Right ventricle myocardium superior (tissue), 1 donor: ENCODE measurements at places on chromosomes 7 and 10. TPM values are rescaled to one million over a fixed set of nuclear protein-coding genes. Genes with fewer than 3 reads are reported as not detected.

- DNase-seq: peak; percentile 90
Observed at GRCh38 chr10:71964098-71964742, at the start of gene CHST3. Gene CHST3, plus strand, starts transcription at chr10:71964395. Its CDS starts 41,448 bp downstream, at chr10:72005843.

DNA sequence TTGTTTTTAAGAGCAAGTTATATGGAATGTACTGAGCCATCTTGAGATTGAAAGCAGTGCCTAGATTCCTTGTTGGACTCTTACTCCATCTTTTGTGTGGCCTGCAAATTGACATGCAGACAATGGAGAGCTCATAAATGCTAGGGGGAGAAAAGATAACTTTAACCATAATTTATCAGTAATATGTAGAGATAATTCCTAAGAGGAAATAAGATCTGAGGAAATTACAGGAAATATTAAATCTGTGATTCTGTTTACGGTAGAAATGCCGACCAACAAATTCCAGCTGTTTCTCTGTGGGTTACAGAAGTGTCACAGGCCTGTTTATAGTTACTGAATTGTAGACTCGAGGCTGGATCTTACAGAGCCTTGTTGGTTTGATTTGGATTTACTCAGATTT, 348.0 kb downstream of the SUGCT start:
- no peak for DNase-seq

DNA sequence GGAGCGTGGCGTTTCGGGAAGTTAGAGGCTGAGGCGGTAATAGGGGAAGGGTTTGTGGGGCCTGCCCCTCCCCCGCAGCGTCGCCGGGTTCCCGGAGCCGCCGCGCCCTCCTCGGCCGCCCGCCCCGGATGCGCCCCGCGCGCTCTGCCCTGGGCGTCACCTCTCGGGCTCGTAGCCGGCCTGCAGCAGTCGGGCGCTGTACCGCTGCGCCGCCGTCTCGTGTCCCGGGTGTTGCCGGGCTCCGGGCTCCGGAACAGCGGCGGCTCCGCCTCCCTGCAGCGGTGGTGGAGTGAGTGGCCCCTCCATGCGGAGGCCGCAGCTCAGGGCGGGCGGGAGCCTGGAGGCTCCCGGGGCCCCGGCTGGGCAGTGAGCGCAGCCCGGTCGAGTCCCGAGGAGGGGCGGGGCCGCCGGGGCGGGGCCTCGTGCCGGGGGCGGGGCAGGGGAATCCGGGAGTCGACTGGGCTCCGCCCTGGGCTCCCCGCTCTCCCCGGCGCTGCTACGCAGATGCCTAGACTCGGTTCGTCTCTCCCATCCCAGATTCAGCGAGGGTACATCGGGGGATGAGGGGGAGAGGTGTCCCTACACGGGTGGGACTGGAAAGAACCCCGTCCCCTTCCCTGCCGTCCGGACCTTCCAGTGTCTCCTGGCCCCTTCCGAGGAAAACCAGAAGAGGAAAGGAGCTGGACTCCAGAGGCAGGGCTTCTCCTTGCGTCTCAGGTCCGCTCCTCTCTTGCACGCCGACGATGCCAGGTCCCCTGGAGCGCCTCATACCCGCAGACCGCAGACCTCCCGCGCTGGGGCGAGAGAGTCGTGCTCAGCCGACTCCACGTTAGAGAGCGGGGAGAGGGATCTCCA, at the start of gene IMPDH1:
IMPDH1 (minus strand) TSS at position 387 of the 855 bp plus-strand sequence; CDS start at position 306, 81 bp downstream.
- peak; percentile 94 for DNase-seq

DNA sequence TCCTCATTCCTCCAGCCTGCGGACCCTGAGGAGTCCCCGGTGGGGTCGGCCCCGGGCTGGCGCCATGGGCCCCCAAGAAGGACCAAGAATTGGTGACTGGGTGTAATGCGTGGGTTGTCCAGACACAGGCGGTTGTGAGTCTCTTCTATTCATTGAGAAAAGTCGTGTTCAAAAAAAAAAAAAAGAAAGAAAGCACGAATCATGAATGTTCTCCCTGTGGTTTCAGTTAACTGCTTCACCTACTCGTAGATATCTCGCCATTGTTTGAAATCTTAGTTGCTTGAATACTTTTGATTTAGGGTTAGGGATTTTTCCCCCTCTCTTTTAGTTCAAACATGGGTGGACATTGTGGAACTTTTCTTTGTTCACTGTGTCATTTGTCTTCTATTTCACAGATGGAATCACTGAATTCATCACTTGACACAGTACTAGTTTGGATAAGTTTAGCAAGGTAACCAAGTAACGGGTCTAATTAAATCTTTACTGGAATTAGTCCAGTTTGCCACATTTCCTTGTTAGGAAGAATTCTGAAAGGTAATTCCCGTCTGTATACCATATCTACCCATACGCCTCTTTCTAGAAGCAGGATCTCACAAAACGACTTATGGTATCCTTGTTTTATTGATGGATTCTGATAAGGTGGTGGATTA, 775 bp downstream of the STARD3NL start:
- DNase-seq: no peak

- no peak for DNase-seq
Observed at GRCh38 chr10:116850058-116850611, 836 bp downstream of the ENO4 start.

DNA sequence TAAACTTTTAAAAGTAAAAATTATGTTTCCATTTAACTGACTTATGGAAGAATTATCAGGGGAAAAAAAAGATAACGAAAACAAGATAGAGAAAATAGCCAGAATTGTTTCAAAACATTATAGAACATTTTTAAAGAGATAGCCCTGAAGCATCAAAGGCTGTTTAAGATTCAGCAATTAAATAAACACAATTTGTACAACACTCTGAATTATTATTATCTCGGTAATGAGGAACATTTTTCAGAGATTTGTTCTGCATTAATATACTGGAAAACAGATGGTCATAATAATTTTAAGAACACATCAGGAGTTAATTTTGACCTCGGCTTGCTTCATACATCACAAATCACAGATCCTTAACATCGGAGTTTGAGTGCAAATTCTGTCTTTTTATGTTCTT, 643.8 kb downstream of the SORCS1 start:
- no peak for DNase-seq

The WDR86 gene
- 0.48 TPM for total RNA-seq

- no peak for DNase-seq
Observed at GRCh38 chr10:109915566-109915965, 7.7 kb downstream of the XPNPEP1 start.

GRCh38 chr7:5065107-5065407, 19.4 kb downstream of the RBAK start:
- no peak for DNase-seq

- no peak for DNase-seq
Observed at GRCh38 chr10:88379575-88379974, 203.5 kb downstream of the RNLS start.

DNA sequence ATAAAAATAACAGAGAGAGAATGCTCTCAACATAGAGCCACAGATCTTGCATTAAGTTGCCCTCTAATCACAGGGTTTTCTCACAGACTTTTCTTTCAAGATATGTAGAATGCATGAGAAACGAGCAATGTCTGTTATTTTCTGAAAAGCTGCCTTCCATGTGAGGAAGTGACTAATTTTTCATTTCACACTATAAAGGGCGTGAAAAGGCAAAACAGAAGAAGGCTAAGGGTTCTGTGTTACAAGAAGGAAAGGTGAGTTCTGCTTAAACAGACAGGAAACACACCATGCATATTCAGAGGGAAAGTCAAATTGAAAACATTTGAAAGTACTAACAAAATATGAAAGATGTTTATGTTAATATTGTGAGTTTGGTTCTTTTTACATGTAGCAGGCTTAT, 189.2 kb downstream of the SEMA3D start:
- no peak for DNase-seq

The ZNF239 gene
- total RNA-seq: 2.0 TPM

GRCh38 chr7:147033641-147034040, 917.0 kb downstream of the CNTNAP2 start:
- DNase-seq: no peak

DNA sequence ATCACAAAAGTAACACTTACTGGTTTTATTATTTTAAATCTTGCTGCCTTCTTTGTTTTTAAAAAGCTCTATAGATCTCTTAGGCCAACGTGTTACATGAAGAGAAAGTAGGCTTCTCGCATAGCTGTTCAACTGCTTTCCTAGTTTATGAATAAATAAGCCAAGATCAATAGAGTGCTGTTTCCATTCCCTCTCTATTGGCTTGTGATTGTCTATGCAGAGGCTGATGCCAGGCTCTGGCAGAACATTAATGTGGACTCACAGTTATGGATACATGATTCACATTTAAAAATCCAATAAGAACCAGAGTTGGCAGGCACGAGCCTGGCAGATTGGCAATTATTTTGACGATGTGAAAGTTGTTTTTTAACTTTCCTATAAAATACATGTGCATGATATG, 137.5 kb downstream of the GNAT3 start:
- no peak for DNase-seq

GRCh38 chr7:138963675-138964074, 17.5 kb downstream of the KIAA1549 start:
- no peak for DNase-seq

DNA sequence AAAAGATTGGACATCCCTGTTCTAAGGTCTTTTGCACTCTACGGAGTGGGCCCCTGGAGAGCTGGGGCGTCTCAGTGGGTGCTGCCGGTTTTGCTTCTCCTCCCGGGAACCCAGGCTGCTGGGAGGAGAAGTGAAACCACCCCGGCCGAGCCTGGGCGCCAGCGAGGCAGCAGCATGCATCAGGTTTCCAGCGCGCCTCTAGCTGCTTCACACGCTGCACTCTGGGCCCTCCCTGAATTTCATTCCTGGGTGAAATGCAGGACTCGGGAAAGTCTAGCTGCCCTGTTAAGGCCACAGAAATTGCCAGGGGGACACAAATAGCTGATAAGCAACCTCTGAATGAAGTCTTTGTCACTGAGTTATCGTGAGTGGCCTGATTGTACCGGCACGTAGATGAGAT, 127.4 kb downstream of the TRRAP start:
- DNase-seq: no peak

The FAM25G gene
- total RNA-seq: not detected

- DNase-seq: no peak
Observed at GRCh38 chr7:55464422-55464821, 99.3 kb downstream of the LANCL2 start.
